ENCODE measurements at places on chromosomes 4 and X. TPM values are rescaled to one million over a fixed set of nuclear protein-coding genes. Genes with fewer than 3 reads are reported as not detected.

The CDS1 gene
- total RNA-seq, result 13.6 TPM

The FGFR3 gene
- 92.2 TPM for total RNA-seq

The HTR2C gene
- total RNA-seq, result not detected

DNA sequence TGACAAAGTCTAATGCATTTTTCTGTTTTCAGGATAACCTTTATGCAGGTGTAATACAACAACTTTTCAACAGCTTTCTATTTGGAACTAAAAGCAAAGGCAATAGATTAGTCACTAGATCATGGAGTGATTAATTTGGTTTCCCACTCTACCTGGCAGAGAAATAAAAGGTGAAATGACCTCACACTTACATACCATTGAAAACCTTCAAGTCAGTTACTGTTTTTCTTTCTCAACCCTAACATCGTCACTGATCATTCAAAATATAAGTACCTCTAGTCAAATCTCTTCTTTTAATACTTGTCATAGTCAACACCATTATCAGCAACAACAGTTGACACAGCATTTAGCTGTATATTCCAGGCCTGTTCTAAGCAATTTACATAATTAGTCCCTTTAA, 85.1 kb upstream of the ZCCHC13 start:
- no peak for DNase-seq
- H3K27me3 ChIP-seq, result no peaks in the 10 kb centered on the region
- no peak overlapping the region for H3K27ac ChIP-seq
- no peak overlapping the region for H3K4me3 ChIP-seq
- peaks cover 4% of the 10 kb centered on the region for H3K36me3 ChIP-seq

- no peaks in the 10 kb centered on the region for H3K4me1 ChIP-seq
- no peaks in the 10 kb centered on the region for H3K36me3 ChIP-seq
- no peak overlapping the region for H3K4me3 ChIP-seq
- no peak for DNase-seq
Observed at GRCh38 chr4:6071959-6072720, 53.9 kb upstream of the C4orf50 start.

DNA sequence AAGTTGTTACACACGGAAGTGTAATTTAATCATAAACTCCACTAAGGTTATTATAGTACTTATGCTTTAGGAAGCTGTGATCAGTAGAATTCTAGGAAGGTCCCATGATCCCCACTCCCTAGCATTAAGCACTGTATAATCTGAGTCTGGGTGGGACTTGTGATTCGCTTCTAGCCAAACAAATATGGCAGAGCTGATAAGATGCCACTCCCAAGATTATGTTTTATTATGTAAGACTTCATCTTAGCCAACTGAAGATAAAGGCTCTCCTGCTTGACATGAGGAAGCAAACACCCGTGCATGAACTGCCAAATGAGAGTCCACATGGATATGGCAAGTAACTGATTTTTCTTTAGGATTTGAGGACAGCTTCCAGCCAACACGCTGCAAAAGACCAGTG, 186.4 kb upstream of the NDST3 start:
- H3K27ac ChIP-seq, result no peak overlapping the region
- H3K4me3 ChIP-seq, result no peak overlapping the region
- no peaks in the 10 kb centered on the region for H3K4me1 ChIP-seq
- no peak for DNase-seq
- no peaks in the 10 kb centered on the region for H3K27me3 ChIP-seq
- H3K36me3 ChIP-seq, result no peaks in the 10 kb centered on the region

GRCh38 chr4:148273501-148273986, 168.7 kb downstream of the NR3C2 start:
- no peak for DNase-seq
- no peak overlapping the region for H3K27ac ChIP-seq
- no peaks in the 10 kb centered on the region for H3K36me3 ChIP-seq
- no peaks in the 10 kb centered on the region for H3K27me3 ChIP-seq
- H3K4me1 ChIP-seq, result no peaks in the 10 kb centered on the region

All from upper lobe of left lung (tissue), 6 donors.